ENCODE measurements at places on chromosomes 3 and 15. TPM values are rescaled to one million over a fixed set of nuclear protein-coding genes. Genes with fewer than 3 reads are reported as not detected.

The TUSC7 gene
- total RNA-seq: not detected

The PLSCR2 gene
- 0.43 TPM for total RNA-seq

The RBMS3 gene
- 87.1 TPM for total RNA-seq

The PLXND1 gene
- total RNA-seq: 155 TPM

The CKMT1A gene
- total RNA-seq: not detected

The ANKRD63 gene
- total RNA-seq: not detected

The TRPC1 gene
- total RNA-seq: 27.9 TPM

The TRH gene
- total RNA-seq: 0.23 TPM

The HMG20A gene
- 22.2 TPM for total RNA-seq

GRCh38 chr15:101024706-101025500 is 105.7 kb downstream of the LRRK1 start:
- peak; percentile 66 for DNase-seq

- no peak for DNase-seq
Observed at GRCh38 chr15:85690561-85691231, 104.0 kb downstream of the KLHL25 start.

DNA sequence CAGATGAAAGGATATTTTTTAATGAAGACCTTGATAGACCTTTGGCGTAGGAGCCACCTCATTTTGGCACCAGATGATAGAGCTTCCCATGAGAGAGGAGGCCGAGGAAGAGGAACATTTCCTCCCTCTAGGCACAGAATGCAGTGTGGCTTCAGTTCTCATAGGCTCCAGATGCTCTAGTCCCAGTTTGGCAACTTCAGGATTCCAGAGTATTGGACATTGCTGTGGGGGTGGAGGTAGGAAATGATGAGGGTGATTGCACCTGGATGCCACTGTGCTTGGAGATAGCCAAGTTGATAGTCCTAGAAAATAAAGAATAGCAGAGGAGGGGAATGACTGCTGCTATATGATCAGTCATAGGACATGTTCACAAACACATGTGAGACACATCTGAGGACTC is 58.3 kb upstream of the KY start:
- DNase-seq: no peak

DNA sequence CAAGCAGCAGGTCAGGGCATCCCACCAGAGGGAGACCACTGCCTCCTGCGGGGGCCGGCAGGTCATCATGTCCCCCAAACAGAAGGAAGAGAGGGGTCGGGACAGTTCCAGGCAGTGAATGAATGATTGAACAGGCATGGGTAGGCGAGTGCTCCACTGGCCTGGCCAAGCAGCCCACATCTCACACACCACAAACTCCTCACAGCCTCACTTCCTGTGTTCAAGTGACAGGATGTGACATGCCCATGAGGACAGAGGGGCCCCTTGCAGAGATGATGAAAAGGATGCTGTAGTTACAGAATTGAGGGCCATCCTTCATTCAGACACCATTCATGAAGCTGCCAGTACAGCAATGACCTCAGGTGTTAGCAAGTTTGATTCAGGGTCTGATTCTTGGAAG is 3.7 kb downstream of the IQSEC1 start:
- no peak for DNase-seq

GRCh38 chr3:169512991-169513390 is 150.5 kb downstream of the MECOM start:
- DNase-seq: no peak

- no peak for DNase-seq
Observed at GRCh38 chr3:119819806-119820205, 37.9 kb downstream of the NR1I2 start.

GRCh38 chr15:100769043-100769974 is 110.3 kb upstream of the ALDH1A3 start:
- peak; percentile 66 for DNase-seq

DNA sequence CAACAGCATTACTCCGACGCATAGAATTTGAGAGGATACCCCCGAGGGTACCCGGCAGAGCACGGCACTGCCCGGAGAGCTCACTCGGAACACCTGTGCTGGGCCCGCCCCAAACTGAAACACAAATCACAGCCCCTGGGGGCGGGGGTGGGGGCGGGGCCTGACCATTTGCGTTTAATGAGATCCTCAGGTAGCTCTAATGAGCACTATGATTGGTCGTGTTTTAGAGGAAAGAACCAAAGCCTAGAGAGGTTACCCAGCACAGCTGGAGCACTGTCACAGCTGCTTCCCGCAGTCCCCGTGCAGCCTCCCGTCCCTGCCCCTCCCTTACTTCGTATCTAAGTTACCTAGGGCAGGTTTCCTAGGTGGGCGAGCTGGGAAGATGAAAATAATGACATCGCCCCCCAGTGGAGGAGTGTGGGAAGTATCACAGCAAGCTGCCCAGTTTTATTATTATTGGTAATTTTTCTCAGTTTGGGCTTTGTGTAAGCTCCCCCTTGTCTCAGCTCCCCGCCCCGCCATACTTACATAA is 187.1 kb downstream of the PDE8A start:
- no peak for DNase-seq

DNA sequence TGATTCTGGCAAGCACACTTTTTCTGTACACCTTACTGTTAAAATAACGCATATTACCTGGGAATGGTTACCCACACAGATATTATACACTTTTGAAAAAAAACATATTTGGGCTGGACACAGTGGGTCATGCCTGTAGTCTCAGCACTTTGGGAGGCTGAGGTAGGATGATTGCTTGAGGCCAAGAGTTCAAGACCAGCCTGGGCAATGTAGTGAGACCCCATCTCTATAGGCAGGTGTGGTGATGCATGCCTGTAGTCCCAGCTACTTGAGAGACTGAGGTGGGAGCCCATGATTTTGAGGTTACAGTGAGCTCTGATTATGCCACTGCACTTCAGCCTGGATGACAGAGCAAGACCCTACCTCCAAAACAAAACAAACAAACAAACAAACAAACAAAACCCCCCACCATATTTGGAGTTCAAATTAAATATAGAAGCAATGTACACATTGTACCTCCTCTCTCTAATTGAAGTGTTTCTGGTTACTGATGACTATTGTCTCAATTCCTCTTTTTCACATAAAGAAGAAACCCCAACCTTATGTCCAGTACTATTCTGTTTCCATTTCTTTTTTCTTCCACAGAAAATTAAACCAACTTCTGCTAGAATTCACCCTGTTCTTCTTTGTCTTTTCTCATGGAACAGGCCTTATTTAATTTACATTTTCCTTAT is 152.6 kb upstream of the UMPS start:
- no peak for DNase-seq

- DNase-seq: peak; percentile 83
Observed at GRCh38 chr3:97821287-97821773, 481 bp upstream of the CRYBG3 start.

- DNase-seq: no peak
Observed at GRCh38 chr3:115891006-115891636, 267.8 kb downstream of the GAP43 start.

- DNase-seq: no peak
Observed at GRCh38 chr3:154060238-154061000, 60.8 kb upstream of the ARHGEF26 start.

- DNase-seq: no peak
Observed at GRCh38 chr15:96066852-96067495, 263.5 kb upstream of the NR2F2 start.

DNA sequence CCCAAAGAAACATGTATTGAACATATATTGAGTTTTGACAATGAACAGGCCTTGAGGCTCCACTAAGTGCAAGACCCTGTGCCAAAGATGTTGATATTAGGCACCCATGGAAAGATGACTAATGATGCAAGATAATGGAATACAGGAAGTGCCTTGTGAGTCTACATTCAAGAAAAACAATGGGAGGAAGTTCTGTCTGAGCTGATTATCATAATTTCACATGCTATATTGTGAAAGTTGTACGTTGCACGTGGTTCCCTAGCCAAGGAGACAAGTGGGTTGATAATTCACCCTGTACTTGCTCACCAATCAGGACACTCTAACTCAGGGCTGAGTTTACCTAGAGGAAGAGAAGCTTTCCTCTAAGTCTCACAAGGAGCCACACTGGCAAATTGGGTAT is 186.9 kb upstream of the STAC start:
- no peak for DNase-seq

GRCh38 chr15:27278761-27279160 is 307.8 kb downstream of the GABRG3 start:
- DNase-seq: no peak

DNA sequence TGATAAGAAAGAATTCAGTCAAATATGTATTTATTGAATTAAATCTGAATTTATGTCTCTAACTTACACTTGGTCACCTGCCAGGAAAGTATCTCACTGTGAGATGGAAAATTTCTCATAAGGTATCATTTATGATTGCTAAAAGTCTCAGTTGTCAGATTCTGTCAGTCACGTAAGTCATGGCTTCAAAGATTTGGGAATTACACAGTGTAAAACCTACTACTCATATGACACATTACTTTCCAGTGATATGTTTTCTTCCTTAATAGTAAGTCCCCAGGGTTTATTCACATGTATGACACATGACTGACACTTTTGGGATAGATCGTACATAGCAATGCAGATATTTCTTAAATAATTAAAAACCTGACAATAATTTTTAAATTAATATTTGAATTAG is 792.2 kb downstream of the PLOD2 start:
- no peak for DNase-seq

GRCh38 chr3:152879130-152879789 is 44.3 kb downstream of the P2RY1 start:
- DNase-seq: no peak

DNA sequence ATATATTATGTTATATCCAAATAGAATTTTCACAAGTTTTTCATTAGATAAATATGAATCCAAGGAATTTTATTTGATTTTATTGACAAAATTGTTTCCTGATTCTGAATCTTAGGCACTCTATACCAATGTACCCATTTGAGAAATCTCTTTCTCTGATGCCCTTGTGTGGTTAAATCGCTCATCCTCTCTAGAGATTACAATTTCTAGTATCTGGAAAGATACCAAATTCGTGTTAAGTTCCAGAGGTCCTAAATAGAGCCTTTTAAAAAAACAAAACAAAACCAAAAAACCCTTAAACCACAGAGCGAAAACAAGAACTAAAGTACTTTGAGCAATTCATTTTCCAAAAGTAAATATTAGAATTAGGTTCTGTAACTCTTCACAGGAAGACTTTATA is 20.0 kb downstream of the SATB1 start:
- DNase-seq: no peak

- no peak for DNase-seq
Observed at GRCh38 chr15:41347236-41347635, 14.6 kb downstream of the NUSAP1 start.

GRCh38 chr3:66098436-66098835 is 59.7 kb upstream of the MAGI1 start:
- no peak for DNase-seq

GRCh38 chr15:87207990-87208580 is 1048.5 kb downstream of the NTRK3 start:
- no peak for DNase-seq

GRCh38 chr15:34039790-34040113 is 748 bp upstream of the AVEN start:
- DNase-seq: no peak

- DNase-seq: no peak
Observed at GRCh38 chr3:66904336-66904735, 93.8 kb upstream of the KBTBD8 start.

DNA sequence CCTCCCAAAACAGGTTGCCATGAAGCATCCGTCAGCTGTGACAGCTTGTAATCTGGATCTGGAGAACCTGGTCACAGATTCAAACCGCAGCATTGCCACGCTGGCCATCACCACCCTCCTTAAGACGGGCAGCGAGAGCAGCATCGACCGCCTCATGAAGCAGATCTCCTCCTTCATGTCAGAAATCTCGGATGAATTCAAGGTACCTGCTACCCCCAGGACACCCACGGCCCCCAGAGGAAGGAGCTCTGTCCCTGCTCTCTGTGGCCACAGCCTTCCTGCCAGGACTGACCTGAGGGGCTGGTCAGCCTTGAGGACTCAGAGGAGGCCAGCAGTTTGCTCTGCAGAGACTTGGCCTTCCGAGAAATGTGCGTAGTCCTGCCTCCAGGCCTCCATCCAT is 11.2 kb downstream of the COPG1 start:
- DNase-seq: no peak
